ENCODE measurements at places on chromosomes 2 and 18.
A peak's percentile ranks its signal among the peaks of the same experiment; 100 is the strongest.

DNA sequence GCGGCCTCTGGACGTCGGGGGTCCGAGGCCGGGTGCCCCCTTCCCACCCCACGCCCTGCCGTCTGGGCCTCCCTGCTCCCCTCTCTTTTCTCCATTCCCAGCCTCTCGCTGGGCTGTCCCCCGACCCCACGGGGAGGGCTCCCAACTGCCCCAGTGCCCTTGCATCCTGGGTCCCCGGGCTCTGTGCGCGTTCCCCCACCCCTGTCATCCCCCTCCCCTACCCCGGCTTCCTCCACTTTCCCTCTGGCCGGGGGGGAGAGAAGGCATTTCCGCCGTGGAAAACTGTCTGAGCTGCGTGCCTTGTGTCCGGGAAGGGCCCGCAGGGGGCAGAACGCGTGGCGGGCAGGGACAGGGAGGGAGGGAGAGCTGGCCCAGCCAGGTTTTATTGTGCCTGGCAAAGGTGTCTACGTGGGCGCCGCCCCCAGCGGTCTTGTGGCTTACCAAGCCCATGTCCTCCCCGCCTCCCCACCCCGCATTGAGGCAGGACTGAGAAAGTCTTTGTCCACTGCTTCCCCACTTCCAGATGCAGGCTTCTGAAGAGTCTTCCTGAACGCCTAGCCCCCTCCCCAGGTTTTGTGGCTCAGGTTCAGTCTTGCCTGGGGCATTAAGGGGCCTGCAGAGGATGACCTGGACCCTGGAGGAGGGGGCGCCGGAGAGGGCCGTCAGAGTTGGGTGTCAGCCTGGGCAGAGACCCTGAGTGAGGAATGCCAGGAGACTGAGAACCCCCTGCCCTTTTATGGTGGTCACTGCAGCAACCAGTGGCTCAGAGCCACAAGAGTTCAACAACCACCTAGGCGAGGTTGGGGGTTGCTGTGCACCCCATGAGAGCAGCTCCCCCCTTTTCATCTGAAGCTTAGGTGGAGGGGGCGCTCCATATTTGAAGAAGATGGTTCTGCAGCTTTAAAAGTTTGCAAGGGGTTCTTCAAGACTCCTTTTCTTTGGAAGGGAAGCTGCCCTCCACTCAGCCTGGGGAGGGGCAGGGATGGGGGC, 1.3 kb downstream of the ITM2C start:
- DNase-seq = no peak

DNA sequence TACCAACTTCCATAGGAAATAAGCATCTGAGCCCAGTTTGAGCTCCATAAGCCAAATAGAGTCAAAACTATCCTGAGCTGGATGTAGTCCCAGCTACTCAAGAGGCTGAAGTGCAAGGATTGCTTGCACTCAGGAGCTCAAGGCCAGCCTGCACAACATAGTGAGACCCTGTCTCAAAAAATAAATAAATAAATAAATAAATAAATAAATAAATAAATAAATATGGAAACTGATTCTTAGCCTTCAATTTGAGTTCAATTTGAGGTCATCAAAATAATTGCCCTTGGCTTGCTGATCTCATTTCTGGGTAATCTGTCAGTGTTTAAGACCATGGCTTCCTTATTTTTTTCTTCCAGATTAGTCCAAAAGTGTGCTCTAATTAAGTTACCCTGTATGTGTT, 184.9 kb upstream of the CDH20 start:
- DNase-seq = no peak

- DNase-seq = peak; percentile 13
Measured at GRCh38 chr2:204110338-204110741, 173.8 kb downstream of the ICOS start.

DNA sequence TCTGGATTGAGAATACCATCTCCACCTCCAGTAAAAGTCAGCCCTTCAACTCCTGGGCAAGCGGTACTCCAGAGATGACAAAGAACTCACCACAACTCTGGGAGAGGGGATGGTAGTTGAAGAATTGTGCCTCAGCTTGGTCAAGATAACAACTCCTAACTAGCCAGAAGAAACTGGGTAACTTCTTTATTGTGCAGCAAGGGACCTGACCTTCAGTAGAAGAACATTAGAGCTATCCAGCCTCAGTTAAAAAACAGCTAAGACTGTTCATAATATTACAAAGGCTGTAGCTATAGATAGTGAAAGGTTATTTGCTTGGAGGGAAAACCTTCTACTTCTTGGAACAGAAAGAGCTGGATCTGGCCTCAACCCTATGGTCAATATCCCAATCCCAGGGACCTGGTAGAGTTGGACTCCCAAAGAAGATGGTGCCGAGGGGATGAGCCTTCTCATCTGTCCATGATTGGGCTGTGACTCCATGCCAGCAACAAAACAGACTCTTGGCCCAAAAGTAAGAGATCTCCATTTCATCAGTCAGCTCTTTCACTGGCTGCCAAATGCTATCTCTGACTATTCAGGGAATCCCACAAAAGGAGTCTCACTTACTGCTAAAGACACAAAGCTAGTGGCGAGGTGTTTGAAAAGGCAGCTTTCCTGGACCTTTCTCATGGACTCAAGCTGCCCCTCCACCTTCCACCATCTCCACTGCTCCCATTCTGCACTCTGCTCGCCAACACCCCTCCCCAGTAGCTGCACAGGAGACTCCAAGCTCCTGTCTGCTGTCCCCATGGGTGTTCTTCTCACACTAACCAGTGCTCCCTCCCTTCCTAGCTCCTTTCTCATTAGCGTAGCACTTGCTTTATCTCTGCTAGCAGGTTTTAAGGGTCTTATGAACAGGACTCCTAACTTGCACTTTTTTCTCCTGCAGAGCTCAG, 145.8 kb downstream of the CAPN13 start:
- DNase-seq = no peak

GRCh38 chr18:44786688-44787087, 106.0 kb downstream of the SETBP1 start:
- DNase-seq = no peak

DNA sequence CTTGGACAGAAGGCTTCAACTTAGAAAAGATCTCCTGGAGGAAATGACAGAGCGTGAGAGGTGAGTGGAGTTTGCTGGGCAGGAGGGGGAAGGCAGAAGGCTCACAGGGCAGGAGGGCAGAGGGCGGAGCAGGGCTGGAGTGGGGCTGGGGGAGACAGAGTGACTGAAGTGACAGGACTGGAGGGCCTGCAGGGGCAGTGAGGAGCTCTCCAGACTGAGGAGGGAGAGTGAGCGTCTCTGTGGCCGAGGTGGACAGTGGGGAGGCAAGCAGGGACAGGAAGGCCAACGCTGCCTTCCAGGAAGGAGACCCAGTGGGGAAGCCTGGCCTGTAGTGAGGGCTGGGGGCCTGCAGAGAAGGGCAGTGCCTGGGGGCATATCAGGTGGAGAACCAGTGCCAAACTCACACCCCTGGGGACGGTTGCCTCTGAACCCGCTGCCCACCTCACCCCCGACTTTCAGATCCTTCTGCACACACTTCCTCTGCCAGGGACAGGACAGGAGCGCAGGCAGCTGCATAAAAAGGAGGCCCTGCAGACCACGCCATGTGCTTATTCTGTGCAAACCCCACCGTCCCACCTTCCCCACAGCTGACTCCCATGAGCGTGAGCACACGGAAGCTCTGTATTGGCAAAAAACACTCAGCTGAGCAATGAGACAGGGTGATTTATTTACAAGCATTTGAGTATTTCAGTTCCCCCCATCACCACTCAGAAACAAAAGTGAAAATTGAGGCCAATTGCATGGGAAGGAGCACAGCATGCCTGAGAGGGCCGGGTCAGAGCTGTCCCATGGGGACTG, 244.3 kb downstream of the FAM210A start:
- DNase-seq = no peak

DNA sequence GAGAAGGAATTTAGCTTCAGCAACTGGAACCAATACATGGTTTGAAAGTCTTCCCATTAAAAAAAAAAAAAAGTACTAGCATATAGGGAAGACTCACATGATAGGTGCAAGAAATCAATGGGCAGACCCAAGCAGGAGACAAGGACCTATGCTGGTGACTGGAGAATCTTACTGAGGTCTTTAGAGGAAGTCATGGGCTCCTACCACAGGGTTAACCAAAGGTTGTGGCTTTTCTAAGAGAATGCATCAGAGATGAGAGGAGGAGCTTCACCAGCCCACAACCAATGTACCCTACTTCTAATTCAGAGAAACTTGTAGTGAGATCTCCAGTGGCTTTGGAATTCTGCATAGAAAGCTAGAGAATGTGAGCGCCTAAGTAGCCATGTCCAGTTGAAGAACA, 207.4 kb downstream of the NCKAP5 start:
- no peak for DNase-seq

DNA sequence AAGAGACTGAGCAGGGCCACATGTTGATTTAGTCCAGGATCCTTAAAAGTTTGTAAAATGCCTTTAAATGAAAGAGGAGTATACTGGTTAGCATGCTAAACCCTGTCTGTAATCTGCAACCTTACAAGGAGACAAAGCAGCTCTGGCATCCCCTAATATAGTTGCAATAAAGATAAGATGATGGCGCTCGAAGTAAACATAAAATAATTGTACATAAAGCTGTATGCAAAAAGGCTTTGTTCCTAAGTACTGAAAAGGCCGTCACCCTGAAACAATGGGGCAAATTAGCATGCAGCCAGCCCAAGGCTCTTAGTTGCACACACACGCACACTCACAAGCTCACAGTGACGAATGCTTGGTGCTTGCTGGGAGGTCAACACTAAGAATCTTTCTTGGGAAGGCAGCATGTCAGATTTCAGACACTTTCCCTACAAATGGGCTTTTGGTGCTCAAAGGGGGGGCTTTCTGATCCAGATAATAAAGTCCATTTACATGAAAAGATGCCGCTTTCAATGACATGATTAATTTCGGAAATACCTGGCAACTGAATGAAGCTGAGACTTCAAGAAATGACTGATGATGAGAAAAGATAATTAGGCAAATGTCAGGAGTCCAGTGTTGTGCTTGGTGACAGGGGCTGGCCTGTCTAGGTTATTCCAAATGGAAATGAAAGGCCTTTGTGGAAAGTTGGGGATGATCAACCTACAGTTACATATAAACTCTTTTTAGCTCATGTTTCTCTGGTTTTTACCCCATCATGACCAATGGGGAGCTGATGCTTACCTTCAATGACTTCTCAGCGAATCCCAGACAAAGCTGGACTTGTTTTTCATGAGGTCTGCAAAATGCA, 370.3 kb downstream of the MEIS1 start:
- no peak for DNase-seq

- DNase-seq = no peak
Measured at GRCh38 chr2:96685577-96686459, 43.3 kb downstream of the FER1L5 start.

DNA sequence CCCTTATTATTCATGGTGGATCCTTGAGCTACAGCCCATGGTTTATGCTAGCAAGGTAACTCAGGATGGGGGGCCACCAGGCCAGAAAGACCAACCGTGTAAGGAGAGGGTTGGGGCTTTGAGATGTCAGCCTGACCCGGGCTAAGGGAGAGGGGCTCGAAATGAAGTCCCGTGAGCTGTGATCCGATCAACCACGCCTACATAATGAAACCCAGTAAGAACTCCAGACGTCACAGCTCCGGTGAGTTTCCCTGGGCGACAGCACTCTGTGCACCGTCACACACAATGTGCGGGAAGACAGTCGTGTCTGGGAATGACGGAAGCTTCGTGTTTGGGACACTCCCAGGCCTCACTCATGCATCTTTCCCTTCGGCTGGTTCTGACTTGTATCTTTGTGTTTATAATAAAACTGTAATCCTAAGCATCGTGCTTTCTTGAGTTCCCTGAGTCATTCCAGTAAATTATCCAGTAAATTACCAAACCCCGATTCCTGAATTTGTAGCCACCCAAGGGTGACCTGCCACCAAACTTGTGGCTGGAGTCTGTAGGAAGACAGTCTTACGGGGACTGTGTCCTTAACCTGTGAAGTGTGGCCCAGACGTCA, 44.2 kb downstream of the CYP27C1 start:
- no peak for DNase-seq

- DNase-seq = no peak
Measured at GRCh38 chr2:205768341-205768740, 86.0 kb downstream of the NRP2 start.

GRCh38 chr2:138147796-138148195, 183.5 kb downstream of the HNMT start:
- no peak for DNase-seq

DNA sequence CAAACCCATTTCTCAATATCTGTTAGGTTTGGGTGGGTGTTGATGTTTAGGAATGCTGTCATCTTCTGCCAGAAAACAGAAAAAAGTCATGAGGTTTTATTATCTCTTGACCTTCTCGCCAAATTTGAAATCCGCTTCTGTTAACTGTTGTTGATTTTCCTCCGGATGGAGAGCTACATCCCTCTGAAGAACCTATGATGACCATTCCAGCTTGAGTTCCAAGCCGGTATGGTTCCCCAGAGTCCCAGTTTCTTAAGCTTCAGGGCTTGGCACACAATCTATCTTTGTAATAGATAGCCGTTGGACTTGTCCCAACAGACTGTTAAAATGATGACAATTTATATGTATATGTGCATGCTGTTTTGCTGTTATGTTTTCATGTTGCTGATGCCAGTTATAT, 1201.0 kb downstream of the LRP1B start:
- no peak for DNase-seq

GRCh38 chr18:61894751-61895524, 2.1 kb upstream of the RNF152 start:
- DNase-seq = no peak

- no peak for DNase-seq
Measured at GRCh38 chr2:209380293-209380692, 43.6 kb upstream of the MAP2 start.

DNA sequence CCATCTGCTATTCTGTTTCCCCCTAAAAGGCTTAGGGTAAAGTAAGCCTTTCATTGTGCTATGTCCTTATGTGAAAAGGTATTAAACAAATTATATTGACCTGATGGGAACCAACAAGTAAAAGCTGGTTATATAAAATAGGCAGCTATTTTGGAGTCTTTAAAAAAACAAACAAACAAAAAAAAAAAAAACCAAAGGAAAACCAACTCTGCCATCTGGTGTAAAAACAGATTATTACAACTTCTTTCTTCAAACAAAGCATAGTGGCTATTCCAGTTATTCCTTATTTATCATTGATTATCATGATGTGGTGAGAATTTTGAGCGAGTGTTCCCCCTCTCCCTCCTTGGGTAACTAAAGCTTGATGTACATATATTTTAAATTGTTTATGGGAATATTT, 122.3 kb upstream of the FHL2 start:
- no peak for DNase-seq

- no peak for DNase-seq
Measured at GRCh38 chr18:69383186-69383585, 17.5 kb upstream of the DOK6 start.

DNA sequence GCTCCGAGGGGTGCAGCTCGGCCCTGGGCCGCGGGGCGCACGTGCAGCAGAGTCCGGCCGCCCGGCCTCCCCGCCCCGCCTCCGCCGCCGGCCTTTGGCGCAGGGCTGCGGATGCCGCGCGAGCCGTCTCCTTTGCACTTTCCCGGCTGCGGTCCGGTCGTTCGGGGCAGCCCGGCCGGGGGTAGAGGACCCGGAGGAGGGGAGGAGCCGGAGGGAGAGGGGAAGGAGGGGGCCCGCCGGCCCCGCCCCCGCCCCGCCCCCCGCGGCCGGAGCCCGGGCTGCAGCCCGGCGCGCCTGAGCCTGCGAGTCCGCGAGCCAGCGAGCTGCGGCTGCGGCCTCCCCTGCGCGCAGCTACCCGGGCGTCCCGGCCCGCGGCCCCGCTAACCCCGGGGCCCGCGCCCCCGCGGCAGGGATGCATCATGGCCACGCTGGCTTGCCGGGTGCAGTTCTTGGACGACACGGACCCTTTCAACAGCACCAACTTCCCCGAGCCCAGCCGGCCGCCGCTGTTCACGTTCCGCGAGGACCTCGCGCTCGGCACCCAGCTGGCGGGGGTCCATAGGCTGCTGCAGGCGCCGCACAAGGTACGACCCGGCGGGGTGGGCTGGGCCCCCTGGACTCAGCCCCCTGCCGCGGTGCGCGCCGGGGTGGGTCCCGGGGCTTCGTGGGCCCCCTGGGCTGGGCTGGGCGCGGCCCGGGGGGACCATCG, at the start of gene FHOD3:
Gene FHOD3 (plus strand): TSS at position 297 of the 709 bp plus-strand sequence. CDS start 123 bp downstream, at position 420.
- no peak for DNase-seq
